ENCODE measurements at places on chromosomes 11 and 22.

GRCh38 chr11:75347781-75348566 lies 3.5 kb downstream of the ARRB1 start:
- peak; percentile 84 for DNase-seq

DNA sequence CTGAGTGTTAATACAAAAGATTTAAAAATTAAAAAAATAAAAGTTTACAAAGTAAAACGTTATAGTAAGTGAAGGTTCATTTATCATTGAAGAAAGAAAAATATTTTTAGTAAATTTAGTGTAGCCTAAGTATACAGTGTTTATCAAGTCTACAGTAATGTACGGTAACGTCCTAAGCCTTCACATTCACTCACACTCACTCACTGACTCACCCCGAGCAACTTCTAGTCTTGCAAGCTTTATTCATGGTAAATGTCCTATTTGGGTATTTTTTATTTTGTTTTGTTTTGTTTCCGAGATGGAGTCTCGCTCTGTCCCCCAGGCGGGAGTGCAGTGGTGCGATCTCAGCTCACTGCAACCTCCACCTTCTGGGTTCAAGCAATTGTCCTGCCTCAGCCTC lies 8.8 kb downstream of the CASTOR1 start:
- DNase-seq: no peak

GRCh38 chr11:72716290-72716689 lies 35.9 kb downstream of the ARAP1 start:
- DNase-seq: no peak

DNA sequence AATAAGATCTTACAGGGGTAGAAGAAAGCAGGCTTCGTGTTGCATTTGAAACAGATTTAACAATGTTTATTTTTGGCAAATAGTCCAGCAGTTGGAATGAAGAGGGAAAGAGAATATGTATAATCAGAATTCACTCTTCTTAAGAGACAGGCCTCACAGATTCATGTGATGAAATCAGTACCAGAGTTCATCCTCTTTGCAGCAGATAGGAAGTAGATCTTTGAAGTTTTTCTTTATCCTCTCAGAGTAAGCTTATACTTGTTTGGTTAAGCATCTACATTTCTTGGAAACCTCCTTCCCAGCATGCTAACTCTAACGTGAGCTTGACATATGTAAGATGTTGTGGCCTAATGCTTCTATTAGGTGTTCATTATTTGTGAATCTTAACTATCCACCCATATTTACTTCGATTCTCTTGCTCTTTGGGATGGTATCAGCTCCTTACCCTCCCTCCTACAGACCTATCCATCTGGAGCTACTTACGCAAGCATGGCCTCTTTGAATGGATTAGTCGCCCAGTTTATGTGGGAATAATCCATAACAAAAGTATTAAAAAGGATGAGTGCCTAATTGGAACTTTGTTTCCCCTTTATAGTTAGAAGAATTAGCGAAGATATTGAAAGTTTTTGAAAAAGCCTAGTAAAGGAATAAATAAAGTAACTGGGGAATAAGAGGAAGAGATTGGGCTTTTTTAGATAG lies 80.1 kb downstream of the PRMT3 start:
- DNase-seq: no peak

- DNase-seq: no peak
Measured at GRCh38 chr11:2589538-2589934, 110.3 kb downstream of the KCNQ1OT1 start.

DNA sequence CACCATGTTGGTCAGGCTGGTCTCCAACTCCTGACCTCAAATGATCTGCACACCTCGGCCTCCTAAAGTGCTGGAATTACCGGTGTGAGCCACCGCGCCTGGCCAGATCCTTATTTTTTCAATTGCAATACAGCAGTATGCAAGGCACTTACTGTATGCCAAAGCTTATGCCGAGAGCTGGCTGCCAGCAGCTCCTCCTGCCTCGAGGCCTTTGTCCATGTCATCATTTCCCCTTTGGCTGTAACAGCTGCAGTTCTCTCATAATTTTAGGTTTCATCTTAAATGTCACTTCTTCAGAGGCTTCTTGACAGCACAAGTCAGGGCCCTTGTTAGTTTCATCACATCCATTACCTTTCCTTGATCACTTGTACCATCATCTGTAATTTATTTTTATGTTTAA lies 1.5 kb upstream of the SREBF2 start:
- DNase-seq: no peak

DNA sequence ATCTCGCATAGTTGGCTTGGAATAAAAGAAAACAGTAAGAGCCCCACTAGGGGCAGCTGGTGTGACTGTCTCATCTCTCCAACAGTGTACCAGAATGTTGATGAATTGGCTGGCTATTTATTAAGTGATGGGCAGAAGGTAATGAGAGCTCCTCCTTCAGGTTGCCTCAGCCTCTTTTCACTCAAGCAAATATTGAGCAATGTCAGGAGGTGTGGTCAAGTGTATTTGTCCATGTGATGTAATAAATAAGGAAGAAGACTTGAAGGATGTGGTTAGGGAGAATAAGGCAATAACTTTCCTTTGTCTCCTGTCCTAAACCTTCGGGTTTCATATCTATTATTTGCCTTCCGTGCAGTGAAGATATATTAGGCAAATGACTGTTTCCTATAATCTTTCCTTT lies at the start of gene TCN1:
TCN1 (minus strand) TSS at position 91 of the 400 bp plus-strand sequence; CDS start at position 74, 17 bp downstream.
- DNase-seq: no peak

GRCh38 chr11:128592454-128592853 lies 5.1 kb upstream of the ETS1 start:
- DNase-seq: no peak

GRCh38 chr11:69293087-69293486 lies 868 bp upstream of the MYEOV start:
- no peak for DNase-seq

DNA sequence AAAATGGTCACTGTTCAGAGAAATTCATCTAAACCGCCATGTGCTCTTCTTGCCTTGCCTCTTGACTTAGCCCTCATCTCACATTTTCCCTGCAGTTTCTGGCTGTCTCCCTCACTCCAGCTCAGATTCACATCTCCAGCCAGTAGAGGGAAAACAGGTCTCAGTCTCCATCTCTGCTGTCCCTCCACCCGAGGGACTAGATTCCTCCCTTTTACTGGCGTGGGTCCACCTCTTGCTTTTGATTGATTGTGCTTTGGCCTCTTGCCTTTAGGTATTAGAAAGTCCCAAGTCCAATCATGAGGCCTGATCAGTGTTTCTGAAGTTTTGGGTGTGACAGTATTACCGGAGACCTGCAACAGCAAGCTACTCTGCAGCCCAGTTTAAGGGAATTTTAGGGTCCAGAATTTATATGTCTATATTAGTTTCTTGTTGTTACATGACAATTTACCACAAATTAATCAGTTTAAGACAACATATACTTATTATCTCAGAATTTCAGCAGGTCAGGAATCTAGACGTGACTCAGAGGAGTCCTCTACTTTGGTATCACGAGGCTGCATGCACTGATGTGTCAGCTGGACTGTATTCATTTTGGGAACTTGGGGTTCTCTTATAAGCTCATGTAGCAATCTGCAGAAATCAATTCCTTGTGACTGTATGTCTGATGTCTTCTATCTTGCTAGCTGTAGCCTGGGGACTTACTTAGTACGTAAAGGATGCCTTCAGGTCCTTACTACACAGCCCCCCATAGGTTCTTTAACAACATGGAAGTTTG lies 805.2 kb upstream of the CCDC90B start:
- no peak for DNase-seq

- DNase-seq: no peak
Measured at GRCh38 chr11:121391914-121392313, 60.2 kb upstream of the SORL1 start.

- DNase-seq: no peak
Measured at GRCh38 chr11:83192606-83193245, 786 bp upstream of the ANKRD42 start.

- no peak for DNase-seq
Measured at GRCh38 chr11:4092026-4092425, 2.6 kb upstream of the RRM1 start.

DNA sequence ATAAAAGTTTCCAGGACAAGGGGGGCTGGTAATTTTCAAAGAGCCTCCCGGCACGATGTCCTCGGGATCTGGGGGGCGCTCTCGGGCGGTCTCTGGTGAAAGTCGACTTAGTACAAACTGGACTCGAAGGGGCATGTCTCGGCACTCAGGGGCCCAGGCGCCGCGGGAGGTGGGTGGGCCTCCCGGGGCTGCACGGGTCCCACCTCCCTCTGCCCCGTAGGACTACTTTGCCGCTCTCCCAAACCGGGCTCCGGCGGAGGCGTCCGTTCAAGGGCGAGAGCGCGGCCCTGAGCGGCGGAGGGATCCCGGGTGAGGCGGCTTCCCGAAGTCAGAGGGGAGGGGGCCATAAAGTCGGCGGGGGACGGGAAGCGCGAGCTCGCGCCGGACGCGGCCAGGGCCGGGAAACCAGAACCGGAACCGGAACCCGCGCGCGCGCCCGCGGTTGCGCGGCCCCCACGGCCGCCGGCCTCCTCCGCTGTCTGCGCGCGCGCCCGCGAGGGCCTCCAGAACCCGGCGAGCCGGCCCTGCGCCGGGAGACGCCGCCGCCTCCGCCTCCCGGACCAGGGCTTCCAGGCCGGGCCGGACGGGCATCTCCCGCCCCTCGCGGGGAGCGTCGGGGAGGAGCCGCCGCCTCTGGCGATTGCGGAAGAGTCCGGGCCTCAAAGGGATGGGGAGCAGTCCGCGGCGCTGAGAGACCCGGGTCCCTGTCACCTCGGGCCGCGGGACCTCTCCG lies at the start of gene ARHGEF12:
ARHGEF12 (plus strand) TSS at position 506 of the 733 bp plus-strand sequence. CDS start 831 bp downstream, outside the sequence.
- peak; percentile 94 for DNase-seq

DNA sequence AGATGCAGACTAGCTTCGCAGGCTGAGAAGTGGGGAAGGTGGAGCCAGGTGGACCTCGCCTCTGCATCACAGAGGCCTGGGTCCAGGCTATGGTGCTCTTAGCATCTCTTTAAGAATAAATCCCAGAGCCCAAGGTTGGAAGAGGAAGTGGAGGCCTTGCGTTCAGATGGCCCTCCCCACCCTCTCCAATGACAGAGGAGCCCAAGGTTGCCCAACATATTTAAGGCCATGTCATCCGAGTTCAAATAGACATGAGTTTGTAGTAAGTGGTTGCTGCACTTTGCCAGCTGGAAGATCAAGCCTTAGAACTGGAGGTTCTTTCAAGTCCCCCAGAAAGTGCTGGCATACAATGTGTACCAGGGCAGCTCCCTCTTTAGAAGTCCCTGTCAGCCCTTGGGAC lies 47.1 kb upstream of the HORMAD2 start:
- DNase-seq: no peak

DNA sequence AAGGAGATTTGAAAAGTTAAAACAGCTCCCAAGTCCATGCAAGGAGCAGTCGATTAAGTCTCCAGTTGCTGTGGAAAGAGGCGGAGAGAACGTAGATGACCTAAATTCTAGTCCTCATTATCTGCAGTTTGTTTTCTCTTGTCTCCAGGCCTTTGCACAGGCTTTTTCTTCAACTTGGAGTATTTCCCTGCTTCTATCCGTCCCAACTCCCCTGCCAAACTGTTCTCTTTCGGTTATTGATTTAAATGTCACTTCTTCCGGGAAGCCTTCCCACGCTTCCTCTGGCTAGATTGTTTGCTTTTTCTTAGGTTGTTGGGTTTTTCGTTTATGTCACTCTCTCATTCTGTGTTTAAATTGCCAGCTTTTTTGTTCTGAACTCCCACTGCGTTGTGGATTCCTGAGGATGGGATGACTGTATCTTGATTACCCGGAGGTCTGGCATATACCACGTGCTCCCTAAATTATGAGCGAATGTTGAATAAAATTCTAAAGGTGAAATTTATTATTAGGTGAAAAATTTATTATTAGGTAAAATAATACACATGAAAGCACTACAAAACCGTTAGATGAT lies 463 bp downstream of the TMEM126B start:
- no peak for DNase-seq

DNA sequence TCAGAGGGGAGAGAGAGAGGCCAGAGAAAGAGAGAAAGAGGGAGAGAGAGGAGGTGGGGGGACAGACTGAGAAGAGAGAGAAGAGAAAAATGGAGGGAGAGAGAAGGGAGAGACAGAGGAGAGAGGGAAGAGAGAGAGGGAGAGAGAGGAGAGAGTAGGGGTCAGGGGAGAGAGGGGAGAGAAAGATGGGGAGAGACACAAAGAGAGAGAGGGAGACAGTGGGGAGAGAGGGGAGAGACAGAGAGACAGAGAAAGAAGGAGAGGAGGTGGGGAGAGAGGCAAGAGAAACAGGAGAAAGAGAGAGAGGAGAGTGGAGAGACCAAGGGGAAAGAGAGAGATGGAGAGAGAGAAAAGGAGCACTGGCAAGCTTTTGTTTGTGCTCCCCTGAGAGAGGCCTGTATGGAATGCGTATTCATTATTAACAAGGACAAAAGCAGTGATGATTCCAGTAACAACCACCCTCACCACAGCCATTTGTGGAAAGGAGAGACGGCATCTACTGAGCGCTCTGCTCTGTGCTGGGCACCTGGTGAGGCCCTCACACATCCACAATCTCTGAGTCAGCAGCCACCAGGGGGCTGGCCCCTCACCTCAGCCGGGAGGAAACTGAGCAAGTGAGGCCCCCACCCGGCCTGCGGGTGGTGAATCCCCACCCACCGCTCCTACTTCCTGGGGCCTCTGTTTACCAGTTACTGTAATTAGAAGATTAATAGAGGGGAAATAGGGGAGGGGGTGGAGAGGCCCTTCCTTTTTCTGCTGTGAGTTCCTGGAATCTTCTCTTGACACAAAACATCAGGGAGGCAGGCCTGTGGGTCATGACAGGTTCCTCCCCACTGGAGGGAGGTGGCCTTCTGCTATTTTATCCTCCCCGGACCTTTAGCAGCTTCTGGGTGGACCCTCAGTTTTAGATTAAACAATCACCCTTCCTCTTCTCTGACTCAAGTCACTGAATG lies 14.6 kb upstream of the MIAT start:
- DNase-seq: no peak

GRCh38 chr11:7473717-7474116 lies 11.6 kb upstream of the OLFML1 start:
- no peak for DNase-seq

GRCh38 chr11:36510594-36510942 lies 496 bp upstream of the TRAF6 start:
- DNase-seq: no peak

DNA sequence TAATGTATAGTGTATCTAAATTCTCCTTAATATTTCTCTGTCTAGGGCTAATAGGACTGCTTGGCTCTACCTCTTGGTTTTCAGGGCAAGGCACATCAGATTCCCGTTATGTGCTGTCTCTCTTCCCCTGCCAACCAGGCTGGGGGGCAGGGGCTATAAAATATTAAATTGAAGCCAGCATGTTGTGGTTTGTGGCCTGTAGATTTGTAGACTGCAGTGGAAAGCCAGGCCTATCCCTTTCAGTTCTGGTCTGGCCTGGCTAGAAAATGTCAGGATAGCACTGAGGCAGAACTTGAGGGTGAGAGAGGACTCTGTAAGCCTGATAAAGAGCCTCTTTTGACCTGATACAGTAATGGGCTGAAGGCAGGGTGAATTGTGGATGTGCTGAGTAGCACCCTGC lies 14.4 kb upstream of the GRK2 start:
- no peak for DNase-seq

GRCh38 chr11:27902981-27903624 lies 202.8 kb upstream of the BDNF start:
- peak; percentile 61 for DNase-seq

- no peak for DNase-seq
Measured at GRCh38 chr22:49259839-49260615, 567.6 kb downstream of the BRD1 start.

GRCh38 chr11:87974797-87975196 lies 200.4 kb downstream of the RAB38 start:
- DNase-seq: no peak

Measured in GM04504 (cell line).